ENCODE measurements at places on chromosomes 2 and 18.

- no peak for DNase-seq
Observed at GRCh38 chr2:43139996-43140621, 86.3 kb downstream of the ZFP36L2 start.

- DNase-seq, result no peak
Observed at GRCh38 chr2:42545841-42546390, 22.5 kb upstream of the MTA3 start.

GRCh38 chr2:60888853-60889252 lies 7.5 kb downstream of the REL start:
- DNase-seq, result no peak

DNA sequence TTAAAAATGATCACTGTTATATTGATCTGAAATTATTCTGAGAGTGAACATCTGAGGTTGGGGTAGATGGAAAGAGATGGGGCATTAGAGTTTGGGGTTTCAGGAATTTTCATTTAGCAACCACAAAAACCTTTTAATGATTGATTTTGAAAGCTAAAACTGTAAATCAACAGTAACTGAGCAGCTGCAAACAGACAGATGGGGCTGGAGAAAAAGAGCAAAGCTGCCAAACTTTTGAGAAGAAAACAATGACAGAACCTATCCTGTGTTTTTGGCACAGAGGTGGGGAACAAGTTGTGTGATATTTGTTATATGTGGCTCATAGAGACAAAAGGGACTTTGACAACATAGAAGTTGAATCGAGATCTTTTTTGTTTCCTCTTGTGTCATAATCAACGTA lies 415.8 kb upstream of the DSEL start:
- DNase-seq, result no peak

DNA sequence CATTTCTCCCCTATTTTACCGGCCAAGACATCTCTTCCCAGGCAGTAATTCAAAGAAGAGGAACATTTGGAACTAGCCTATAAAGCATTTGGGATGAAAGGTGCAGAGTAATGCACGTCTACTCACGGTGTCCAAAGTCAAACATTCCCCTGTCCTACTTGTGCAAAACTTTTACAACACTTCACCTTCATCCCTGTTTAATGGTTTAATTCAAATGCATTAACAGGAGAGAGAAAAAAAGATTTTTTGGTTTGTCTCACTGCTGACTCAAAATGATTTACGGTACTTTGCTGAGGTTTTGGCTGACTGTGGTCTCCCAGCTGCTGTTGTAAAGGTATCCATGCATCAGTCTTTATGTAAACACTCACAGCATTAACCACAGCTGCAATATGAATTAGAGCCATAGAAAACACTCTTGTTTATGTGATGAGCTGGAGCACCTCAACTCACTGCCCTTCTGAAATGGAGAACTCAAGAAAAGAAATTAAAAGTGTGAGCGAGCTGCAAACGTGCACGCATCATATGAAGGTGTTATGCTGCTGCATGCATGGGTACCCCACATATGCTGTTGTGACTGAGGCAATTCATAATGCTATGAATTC lies 220.5 kb downstream of the PIEZO2 start:
- DNase-seq, result no peak

DNA sequence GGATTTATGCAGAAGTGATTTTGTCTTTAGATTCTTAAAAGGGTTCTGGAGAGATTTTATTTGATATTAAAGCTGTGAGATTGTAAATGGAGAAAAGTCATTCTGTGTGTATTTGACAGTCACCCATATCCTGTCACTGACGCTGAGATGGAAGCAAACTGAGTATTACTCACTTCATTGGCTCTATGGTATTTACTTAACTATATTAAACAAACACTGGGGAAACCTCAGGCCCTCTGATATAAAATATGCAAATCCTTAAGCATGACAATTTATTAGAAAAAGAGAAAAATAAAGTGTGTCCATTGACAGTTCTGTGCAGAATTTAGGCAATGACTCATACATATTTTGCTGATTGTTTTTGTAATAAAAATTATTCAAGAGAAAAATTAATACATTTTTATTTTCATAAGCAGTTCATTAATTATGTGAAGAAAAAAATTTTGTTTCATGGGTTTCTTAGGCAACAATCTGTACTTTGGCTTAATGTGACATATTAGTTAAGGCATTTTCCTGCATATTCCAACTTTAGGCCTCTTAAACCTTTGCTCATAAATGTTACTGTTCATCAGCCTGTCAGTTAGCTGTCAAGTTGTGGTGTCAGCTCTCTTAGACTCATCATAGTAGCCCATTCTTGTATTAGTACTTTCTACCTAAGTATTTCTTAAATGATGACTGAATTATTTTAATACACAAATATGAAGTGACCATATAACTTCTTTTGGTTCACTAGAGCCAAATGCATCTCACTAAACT lies 99.9 kb downstream of the PARD3B start:
- DNase-seq, result no peak

DNA sequence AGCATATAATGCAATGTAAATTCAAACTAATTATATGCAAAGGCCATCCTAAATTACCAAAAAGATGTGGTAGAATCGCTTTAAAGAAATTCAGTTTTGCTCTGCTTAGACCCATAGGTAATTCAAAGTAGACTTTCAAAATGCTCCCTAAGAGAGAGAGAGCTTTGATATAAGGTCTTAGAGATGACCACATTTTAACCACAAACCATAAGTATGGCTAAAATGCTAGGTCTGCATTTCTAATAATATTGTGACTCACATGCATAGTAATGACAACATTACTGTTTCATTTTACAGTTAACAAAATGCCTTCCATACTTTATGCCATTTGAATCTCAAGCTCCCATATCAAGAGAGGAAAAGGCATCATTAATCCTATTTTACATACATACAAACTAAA lies 144.5 kb downstream of the RAD51AP2 start:
- DNase-seq, result no peak

DNA sequence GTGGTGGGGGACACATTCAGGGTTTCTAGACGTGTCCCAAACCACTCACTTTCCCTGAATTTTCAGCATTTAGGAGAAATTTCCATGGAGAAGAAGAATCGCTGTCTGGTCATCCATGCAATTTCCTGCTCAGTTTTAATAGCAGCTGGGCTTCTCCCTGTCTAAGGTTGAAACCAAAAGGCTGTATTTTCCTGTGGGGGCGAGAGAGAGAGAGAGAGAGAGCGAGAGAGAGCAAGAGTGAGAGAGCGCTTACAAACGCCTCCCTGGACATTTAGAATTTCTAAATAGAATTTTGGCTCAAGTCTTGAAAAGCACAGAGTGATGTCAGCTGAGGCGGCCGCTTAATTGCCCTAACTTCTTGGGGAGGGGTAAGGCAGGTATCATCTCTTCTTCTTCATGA lies 110.8 kb downstream of the SETBP1 start:
- DNase-seq, result no peak

DNA sequence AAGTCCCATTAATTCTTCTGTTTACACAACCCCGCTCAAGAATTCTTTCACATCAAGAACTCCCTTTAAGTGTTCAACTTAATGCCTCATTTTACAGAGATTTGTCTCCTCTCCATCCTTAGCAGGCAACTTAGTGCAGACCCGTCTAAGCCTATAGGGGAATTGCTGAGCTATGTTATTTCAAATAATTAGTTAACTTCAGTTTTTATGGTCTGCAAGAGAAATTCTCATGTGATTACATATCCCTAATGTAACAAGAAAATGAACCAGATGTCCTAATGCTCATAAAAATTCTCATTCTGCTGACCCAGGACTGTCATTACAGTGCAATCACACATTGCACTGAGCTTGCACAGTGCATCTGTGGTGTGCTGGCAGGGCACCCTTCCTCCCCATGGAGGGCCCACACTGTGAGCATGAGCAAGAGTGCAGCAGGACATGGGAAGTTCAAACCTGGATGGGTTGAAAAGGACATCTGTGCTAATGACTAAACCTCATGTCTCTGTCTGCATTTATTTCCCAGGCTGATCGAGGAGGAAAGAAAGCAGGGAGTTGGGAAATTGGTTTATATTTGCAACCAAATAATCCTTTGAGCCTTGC lies 97.1 kb downstream of the COL5A2 start:
- DNase-seq, result no peak

- DNase-seq, result no peak
Observed at GRCh38 chr2:187552381-187552780, 1.9 kb downstream of the TFPI start.
